ENCODE measurements at places on chromosomes 12 and 14.

DNA sequence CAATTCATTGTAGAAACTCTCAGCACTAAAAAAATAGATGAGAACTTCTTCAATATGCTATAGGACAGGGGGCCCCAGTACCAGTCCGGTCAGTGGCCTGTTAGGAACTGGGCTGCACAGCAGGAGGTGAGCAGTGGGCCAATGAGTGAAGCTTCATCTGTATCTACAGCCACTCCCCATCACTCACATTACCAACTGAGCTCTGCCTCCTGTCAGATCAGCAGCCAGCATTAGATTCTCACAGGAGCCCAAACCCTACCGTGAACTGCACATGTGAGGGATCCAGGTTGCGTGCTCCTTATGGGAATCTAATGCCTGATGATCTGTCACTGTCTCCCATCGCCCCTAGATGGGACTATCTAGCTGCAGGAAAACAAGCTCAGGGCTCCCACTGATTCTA is 15.7 kb upstream of the ANO2 start:
- DNase-seq = no peak

GRCh38 chr12:89950421-89950820 is 241.8 kb upstream of the ATP2B1 start:
- no peak for DNase-seq

DNA sequence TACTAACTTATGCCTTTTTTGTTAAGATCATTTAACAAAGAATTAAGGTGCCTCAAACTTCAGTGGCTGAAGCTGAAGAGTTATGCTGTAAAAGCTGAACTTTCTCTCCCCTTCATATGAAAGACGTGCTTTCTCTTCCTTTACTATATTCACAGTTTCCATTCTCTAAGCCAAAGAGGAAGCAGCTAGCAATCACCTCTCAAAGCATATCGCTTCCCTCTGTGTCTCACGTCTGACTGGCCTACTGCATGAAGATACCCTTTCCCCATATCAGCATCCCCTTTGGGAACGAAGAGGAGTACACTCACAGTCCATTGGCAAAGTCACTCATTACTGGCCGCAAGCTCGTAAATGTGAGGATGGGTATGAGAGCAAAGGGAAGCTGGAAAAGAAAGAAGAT is 34.9 kb downstream of the SLC11A2 start:
- DNase-seq = no peak

- peak; percentile 10 for DNase-seq
These were observed 55.7 kb downstream of the METTL25 start for GRCh38 chr12:82414044-82414443.

- DNase-seq = no peak
These were observed 65.3 kb upstream of the C14orf180 start for GRCh38 chr14:104514156-104514848.

GRCh38 chr12:6829536-6830220 is 1.5 kb downstream of the P3H3 start:
- DNase-seq = no peak

DNA sequence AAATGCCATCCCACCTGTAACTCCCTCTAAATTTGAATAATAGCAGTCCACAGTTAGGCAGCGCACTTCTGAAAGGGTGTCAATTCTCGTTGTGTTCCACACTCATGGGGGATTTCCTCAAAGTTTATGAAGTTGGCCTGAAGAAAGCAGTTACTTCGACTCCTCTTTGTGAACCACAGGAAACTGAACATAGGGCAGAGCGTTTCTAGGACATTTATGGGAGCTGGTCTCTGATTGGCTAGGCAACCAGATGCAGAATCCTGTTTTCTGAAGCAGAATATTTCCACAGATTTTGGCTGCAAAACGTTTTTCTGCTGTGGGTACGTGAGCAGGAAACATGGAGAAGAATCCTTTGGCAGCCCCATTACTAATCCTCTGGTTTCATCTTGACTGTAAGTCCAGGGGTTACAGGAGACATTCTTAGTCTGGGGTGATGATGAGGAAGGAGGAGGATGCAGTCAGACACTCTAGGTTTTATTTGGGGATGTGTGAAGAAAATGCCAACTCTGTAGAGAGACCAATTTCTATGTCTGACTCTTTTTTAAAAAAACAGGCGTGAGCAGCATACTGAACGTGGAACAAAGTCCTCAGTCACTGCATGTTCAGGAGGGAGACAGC is 431.5 kb upstream of the OR4E1 start:
- DNase-seq = no peak

GRCh38 chr12:13005649-13006048 is 5.6 kb upstream of the HEBP1 start:
- no peak for DNase-seq

DNA sequence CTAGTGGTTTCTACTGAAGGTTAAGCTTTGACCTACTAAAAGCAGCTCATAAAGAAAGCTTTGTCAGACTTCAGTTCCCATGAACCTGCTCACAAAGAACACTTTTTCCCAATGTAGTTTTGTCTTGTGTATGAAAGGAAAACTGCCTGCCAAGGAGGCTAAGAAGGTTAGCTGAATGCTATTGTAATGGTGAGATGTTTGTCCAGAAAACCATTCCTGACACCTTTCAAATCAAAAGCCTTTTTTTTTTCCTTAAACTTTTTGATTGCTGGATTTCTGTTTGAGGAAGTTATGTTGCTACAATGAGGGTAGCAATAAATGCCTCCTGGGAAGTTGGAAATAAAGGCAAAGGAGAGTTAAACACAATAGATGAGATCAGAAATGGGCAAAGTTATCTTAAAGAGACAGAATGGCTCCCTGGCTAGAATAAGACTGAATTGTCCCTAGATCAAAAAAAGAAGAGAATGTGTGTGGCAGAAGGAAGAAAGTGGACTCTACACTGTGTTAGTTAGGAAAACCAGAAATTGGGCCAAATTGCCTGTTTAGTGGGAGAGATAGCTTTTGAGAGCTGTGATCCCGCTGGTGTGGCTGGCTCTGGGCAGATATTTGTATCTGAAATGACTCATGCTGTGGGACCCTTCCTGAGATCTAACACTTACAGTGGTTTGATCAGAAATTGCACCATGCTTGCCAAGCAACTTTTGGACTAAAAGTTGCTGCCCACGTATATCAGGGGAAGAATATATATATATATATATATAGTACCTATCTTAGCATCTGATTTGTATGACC is 27.5 kb downstream of the TECPR2 start:
- DNase-seq = peak; percentile 64

GRCh38 chr12:92393504-92393903 is 247.9 kb upstream of the BTG1 start:
- DNase-seq = no peak

- DNase-seq = no peak
These were observed 323.3 kb downstream of the CCER1 start for GRCh38 chr12:90631591-90632212.

- DNase-seq = no peak
These were observed 23.5 kb upstream of the PPFIBP1 start for GRCh38 chr12:27500546-27500945.

GRCh38 chr14:50062438-50063085 is 53.8 kb downstream of the VCPKMT start:
- DNase-seq = peak; percentile 77

- no peak for DNase-seq
These were observed 68.7 kb upstream of the TMPO start for GRCh38 chr12:98446682-98447081.

- DNase-seq = no peak
These were observed 8.3 kb downstream of the CPNE6 start for GRCh38 chr14:24079491-24080141.

DNA sequence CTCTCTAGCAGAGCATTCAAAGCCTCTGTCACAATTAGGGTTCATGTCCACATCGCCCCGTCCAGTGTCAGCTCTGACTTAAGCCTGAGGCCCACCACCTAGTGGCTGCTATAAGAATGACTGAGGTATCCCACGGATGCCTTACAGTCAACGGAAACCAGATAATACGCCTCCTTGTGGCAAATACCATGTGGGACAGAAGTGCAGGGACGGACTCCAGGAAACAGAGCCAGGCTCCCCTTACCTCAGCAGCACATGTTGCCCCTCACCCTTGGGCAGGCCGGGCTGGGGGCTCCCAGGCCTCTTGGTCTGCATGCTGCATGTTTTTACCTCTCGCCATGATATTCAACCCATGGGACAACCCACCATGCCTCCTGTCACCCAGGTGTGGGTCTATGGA is 86.3 kb downstream of the VWF start:
- DNase-seq = peak; percentile 74

DNA sequence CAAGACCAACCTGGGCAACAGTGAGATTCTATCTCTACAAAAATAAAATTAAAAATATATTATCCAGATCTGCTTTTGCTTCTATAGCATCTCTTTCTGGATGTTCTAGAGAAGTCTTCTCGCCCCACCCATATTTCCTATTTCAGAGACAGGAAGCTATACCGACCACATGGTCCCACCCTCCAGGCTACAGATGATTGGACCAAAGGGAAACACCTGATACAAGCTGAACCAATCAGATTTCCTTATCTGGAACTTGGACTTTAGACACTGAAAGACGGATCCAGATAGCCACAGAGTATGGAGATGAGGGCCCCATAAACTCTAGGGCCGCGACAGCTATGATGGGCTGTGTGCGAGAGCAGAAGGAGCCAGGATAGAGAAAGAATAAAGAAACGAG is 48.7 kb downstream of the CCDC60 start:
- DNase-seq = no peak

DNA sequence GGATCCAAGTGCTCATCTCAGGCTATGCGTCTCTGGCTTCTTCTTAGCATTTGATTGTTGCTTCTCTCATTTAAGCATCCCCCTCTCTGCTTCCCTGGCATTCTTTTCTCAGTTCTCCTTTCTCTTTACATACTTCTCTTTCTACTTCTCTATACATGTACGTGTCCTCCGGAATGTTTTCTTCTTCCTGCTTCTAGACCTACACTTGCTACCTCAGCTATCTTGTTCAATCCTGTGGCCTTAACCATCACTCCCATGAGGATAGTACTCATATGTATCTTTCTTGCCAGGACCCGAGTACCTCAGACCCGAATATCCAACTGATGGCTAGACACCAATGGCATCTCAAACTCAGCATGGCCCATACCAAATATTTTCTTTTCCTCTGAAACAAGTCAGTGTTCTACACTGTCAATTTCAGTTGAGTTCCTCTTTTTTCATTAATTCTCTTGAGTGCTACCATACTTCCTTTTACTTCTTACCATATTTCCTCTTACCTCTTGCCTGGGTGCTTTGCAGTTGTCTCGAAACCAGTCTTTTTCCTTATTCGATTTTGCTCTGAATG is 115.1 kb upstream of the SLC38A2 start:
- no peak for DNase-seq

- DNase-seq = no peak
These were observed 1.8 kb downstream of the XRCC3 start for GRCh38 chr14:103713304-103714062.

DNA sequence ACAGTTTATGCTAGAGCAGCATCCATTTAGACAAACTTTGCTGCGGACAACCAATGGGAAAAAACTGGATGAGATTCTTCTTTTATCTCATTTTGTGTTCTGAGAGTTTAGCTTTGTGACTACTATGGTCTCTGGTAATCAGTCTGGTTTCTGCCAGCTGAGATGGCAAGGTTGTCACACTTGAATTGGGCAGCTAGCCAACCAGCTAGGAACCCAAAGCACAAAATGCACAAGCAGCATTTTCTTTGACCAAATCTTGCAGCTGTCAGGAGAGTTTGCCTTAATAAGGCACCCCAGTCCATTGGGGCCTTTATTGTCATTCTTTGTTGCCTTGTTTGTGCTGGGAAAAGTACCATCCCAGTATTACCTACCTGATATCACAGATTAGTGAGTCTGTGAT is 34.0 kb upstream of the ETV6 start:
- no peak for DNase-seq

DNA sequence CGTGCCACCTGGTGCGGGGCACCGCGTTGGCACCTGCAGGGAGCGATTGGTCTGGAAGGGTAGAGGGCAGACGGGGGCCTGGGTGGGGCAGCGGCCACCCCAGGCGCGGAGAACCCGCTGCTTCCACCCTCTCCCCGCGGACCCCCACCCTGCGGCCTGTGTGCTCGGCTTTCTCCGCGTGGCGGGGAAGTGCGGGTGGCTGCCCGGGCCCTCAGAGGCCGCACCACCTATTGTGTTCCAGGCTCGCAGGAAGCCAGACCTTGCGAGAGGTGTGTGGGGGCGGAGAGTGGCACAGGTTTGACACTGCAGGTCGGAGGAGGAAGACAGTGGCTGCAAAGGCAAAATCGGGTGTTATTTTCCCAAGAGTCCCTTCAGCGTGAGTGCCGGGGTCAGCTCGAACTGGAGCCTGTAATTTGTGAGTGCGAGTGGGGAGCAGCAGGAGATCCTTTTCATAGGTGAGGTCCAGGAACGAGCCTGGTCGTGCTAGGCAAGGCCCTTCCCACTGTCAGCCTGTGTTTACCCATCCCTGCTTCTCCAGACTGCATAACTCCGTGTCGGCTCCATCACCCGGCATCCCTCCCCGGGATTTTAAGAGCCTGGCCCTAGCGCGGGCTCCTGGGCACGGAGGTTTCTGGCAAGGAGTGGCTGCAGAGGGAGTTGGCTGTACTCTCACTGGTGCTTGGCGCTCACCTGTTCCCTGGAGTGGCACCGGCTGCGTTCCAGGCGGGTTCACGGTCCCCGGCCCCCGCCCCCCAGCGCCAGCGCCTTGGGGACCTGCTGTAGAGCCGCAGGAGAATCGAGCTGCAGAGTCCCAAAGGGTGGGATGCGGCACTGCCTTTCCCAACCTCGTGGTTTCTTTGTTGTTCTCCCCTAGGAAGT is 935 bp downstream of the TBC1D30 start:
- DNase-seq = peak; percentile 3

DNA sequence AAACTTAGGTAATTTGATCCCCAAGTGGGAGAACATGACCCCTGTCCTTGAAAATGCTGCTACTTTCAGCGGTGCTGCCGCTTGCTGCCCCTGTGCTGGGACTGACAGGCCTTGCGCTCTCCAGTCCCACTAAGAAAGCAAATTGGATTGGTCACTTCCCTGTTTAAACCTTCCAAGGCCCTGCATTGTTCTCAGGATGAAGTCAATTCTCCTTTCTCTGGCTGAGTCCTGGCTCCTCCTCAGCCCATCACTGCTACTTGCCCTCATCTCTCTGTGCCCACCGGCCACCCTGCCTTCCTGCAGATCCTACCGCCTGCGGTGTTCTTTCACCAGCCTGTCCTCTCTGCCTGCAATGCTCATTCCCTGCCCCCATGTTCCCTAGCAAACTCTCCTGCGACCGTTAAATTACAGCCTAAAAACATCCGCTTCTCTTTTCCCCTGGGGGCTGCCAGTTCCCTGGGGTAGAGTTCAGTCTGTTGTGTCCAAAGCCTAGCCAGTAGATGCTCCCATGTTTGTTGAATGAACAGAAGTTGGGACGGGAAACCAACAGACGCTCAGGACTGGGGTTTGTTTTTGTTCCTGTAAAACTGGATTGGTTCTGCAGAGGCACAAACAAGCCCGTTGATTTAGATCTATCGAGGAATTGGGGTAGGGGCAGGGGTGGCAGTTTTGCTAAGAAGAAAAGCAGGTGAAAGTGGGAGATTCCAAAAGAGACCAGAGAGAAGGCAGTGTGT is 127.3 kb upstream of the HIF1A start:
- DNase-seq = no peak

DNA sequence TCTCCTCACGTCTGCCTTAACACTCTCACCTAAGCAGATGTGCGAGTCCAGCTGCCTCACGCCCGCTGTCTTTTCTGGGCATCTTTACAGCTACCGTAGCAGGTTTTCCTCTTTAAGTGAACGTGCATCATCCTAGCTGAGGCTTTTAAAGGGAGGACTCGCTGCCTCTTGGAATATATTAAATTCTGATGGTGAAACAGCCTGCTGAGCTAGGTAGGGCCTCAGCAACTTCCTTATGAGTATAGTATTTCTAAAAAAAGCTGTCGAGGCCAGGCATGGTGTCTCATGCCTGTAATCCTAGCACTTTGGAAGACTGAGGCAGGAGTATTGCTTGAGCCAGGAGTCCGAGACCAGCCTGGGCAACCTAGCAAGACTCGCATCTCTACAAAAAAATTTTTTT is 32.2 kb downstream of the TESC start:
- DNase-seq = no peak

All from astrocyte of the hippocampus (primary cell).